HT1080 (cell line): ENCODE measurements at places on chromosomes 11 and 22. TPM values are rescaled to one million over a fixed set of nuclear protein-coding genes. Genes with fewer than 3 reads are reported as not detected.

The APOA1 gene
- total RNA-seq, result 0.14 and 0.27 TPM in 2 replicates

The NNMT gene
- 158 and 162 TPM in 2 replicates for total RNA-seq

The SMTNL1 gene
- total RNA-seq, result not detected in 2 replicates

- DNase-seq, result no peak
Observed at GRCh38 chr11:68709062-68709461, 24.7 kb downstream of the GAL start.

GRCh38 chr11:121534131-121535093, 81.6 kb upstream of the SORL1-AS1 start:
- no peak for DNase-seq

GRCh38 chr11:23732026-23732425, 764.8 kb upstream of the LUZP2 start:
- peak; percentile 19 for DNase-seq

DNA sequence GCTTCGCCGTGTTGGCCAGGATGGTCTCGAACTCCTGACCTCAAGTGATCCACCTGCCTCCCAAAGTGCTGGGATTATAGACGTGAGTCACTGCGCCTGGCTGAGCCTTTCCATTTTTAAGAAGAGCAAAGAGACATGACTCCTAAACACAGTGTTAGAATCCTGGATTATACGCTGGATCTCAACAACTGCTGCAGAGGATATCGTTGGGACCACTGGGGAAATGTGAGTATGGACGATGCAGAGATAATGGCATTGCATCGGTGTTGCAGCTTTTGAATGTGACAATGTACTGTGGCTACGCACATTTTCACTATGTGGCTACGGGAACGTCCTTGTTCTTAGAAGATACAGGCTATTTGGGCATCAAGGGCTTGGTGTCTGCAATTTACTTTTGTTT, 6.2 kb downstream of the MRGPRF start:
- no peak for DNase-seq

DNA sequence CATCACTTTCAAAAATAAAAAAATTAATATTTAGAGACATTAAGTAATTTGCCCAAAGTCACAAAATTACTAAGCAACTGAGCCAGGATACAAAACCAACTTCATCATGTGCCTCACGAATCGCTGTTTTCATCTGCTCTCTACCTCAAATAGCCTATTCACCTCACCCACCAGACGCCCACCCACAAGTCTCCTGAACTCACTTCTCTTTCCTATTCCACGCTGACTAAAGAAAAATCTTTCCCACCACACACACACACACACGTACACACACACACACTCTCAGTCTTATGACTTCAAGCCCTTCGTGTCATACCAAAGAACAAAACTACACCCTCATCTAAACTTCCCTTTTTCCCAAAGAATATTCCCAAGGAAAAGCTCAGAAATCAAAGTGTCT, 2.2 kb downstream of the OR8B12 start:
- DNase-seq, result no peak

- peak; percentile 54 for DNase-seq
Observed at GRCh38 chr11:128574576-128575011, 12.8 kb downstream of the ETS1 start.

DNA sequence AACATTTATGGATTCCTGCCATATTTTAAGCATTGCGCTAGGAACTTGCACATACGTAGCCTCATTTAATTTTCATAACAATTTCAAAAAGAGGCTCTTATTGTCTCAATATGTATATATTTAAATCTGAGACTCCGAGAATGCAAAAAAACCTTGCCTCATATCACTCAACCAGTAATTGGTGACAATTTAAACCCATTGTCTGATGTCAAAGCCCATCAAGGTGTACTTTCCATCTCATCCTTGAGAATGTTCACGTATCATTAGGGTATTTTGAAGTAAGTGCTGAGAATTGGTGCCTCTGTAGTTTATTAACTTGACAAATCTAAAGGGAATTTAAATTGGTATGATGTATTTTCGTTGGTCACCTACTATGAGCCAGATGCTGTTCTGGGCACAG, 136.5 kb downstream of the FAM76B start:
- DNase-seq, result no peak

DNA sequence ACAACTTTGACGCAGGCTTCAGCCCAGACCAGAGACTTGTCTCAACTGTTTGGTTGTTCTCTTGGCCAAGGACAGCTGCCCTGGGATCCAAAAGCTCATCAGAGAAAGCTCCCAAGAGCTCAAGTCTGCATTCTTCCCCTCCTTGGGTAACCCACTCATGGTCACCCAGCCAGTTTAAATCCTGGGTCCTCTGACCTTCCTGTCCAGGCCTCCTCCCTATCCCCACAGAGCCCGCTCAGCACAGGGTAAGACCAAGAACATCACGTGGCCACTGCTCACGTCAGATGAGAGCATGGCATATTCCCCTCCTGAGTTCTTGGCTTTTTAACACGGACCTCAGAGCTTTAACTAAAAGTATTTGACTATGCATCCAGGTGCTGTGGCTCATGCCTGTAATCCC, 25.8 kb downstream of the TSKU start:
- no peak for DNase-seq

- DNase-seq, result no peak
Observed at GRCh38 chr22:39710380-39711150, 140.0 kb downstream of the CACNA1I start.

DNA sequence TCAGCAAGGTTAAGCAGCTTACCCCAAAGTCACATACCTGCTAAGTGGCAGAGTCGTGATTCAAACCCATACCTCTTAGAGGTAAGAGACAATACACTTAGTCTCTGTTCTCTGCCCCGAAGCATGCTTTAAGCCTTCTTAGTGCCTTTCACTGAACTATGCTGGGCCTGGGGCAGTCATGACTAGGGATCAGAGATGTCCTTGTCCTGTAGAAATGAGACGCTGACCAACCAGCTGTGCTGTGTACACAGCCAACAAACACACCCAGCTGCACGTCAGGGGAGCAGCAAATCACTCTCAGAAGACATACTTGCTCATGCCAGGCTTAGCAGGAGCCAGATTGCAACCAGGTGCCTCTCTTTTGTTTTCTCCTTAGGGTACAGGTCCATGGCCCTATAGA, 255.7 kb downstream of the BUD13 start:
- no peak for DNase-seq
